CD4-positive, alpha-beta T cell treated with Interleukin-4 for 4 hours (primary cell): ENCODE measurements at places on chromosomes 12 and 14.

- no peak for DNase-seq
Observed at GRCh38 chr14:31881531-31882310, 195.4 kb upstream of the ARHGAP5 start.

DNA sequence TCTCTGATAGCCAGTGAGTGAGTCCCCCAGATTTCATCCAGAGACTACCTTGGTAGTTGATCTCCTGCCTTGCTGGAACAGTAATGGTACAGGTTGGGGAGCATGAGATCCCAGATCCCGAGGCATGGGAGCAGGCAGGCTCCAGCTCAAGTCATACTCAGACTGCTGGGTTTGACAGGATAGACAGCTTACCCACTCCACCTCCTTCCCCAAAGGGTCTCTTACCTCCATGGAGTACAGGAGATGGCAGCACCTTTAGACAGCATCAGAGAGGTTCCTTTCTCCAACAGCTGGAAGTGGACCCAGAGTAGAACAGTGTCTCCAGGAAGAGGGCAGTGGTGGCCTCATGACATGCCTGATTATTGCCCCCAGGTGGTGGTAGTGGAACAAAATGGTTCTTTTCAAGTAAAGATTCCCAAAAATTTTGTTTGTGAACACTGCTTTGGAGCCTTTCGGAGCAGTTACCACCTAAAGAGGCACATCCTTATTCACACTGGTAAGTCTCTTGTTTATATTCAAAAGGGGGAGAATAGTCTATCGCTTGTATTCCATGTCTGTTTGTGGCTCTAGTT is 4.9 kb upstream of the CSAD start:
- no peak for DNase-seq

DNA sequence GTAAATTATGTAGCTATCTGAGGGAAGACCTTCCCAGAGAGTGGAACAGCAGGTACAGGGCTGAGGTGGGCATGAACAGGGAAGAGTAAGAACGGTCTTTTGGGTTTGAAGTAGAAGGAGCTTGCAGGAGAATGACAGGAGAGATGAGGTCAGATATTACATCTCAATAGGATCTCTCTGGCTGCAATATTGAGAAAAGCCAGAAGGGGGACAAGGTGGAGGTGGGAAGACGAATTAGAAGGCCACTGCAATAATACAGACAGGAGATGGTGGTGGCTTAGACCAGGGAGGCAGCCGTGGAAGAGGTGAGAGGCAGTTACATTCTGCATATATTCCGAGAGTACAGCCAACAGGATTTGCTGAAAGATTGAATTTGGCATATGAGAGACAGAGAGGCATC is 310.2 kb downstream of the APAF1 start:
- DNase-seq, result no peak

- DNase-seq, result no peak
Observed at GRCh38 chr14:33432407-33433023, 493.8 kb downstream of the NPAS3 start.

DNA sequence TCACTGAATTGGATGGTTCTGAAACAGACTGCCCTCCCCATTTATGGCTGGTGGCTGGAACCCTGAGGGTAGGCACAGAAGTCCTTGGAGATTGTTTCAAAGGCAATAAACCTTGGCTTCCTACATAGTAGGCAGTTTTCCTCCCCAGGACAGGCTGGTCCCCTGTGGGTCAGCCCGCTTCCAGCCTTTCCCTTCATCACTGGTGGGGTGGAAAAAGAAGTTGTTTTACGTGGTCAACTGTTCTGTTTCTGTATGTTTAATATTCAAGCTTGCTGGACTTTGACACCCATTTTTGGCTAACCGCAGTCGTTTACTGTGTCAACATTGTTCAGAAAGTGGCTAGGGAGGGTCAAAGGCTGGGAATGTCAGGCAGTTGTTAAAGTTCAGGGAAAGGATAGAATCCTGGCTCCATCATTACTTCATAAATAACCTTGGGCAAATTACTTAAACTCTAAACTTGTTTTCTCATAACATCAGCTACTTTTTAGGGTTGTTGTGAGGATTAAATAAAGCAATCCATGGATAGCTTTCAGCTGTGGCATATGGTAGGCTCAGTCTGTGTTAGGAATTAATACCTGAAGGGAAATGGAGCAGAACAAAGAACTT is 2.4 kb downstream of the KLHDC2 start:
- DNase-seq, result no peak

DNA sequence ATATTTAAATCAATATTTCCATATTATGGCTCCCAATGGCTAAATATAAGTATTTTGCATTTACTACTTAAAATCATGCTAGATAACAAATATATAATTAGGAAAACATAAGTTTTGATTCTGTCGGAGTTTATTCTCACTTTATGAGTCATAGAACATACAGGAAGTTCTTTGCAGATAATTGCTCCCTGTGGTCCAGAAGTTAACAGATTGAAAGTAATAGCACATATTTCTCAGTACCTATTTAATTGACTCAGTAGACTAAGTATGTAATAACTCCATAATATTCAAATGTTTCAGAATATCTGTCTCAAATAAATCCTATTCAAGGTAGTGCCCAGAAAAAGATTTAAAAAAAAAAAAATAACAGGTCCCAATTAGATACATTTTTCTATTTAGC is 806.0 kb upstream of the ATXN7L3B start:
- no peak for DNase-seq

- no peak for DNase-seq
Observed at GRCh38 chr14:70780396-70781075, 28.8 kb downstream of the MAP3K9 start.
